H7 (cell line): ENCODE measurements at places on chromosomes 12 and 14.

DNA sequence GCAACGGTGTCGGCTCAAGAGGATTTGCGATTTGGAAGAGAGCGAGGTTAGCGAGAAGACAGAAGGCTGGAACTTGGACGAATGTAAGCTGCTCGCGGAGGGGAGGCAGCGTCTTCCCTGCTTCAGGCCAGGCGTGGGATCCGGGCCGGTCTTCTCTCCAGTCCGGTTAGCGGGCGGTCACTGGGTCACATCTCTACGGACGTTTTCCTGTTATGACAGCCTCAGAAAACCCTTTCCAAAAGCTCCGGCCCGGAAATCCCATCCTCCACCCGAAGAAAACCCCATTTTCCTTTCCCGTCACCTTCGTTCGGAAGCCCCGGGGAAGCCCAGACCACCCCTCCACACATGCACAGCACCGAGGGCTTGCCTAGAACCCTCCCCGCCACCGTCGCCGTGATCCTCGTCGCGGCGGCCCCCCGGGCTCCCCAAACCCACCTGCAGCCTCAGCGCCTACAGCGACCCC lies 268 bp downstream of the NDUFB1 start:
- no peak for DNase-seq

DNA sequence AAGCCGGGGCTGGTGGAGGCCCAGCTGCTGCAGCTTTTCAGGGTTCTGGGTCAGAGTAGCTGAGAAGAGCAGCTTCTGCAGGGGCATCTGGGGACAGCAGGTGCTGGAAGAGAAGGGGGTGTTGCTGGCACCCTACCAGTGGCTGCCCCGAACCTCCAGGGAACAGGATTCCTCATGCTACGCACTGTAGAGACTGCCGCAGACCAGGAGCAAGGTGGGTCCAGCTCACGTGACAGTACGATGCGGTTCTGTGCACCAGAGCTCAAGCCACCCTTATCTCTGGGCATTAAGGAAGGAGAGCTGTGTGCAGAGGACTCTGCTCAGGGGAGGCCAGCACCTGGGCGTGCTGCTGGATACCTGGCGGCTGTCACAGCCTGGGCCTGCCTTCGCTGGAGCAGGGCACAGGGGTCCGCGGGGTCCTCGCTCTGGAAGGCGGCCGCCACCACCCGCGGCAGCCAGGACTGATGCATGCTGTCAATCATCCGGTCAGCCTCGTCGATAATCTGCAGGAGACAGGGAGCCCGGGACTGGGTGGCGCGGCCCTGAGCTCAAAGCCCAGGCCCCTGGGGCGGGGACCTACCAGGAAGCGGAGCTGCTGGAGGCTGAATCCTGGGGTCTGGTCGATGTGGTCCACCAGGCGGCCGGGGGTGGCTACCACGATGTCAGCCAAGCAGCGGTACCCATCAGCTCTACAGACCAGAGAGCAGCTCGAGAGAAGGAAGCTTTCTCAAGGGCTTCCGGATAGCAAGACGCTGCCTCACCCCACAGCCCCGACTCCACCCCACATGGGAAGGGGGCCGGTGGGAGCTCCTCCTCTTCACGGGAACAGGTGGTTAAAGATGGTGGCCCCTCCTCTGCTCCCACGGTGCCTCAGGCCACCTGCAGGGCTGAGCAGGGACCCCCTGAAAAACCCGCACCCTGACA lies 2.9 kb downstream of the DDX51 start:
- no peak for DNase-seq

- no peak for DNase-seq
Observed at GRCh38 chr12:109277899-109278762, 31.0 kb downstream of the FOXN4 start.

DNA sequence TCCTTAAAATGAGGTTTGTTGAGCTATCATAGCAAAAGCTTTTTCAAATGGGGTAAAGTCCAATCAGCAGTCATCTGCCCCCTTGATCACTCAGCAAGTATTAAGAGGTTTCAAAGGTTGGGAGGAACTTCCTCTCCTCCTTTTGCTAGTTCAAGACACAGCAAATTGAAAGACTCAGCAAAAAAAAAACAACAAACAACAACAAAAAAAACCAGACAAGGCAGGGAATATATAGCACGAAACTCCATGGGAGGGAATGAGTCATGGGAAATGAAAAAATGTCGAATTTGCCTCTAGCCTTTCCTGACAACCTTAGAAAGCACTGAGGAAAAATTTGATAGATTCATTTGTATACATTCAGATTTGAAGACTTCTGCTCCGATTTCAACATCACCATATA lies 1.6 kb upstream of the SLC7A8 start:
- DNase-seq, result no peak

- no peak for DNase-seq
Observed at GRCh38 chr14:21699551-21699950, 25.9 kb upstream of the OR4E1 start.

DNA sequence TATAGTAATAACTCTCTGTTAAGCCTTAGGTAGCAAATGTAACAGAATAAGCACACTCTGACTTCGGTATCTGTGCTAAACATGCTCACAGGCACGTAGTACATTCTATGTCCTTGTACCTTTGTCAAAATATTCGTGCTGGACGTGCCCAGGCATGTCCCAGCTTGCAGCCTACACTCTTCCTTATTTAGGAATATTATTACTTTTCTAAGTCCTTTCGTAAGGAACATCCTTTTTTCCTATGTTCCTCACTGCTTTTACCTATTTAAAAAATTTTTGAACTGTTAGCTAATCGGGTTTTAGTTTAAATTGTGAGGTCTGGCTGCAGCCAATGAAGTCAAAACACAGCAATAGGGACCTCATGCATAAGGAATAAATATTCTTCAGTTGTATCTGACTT lies 24.1 kb upstream of the UBC start:
- no peak for DNase-seq

DNA sequence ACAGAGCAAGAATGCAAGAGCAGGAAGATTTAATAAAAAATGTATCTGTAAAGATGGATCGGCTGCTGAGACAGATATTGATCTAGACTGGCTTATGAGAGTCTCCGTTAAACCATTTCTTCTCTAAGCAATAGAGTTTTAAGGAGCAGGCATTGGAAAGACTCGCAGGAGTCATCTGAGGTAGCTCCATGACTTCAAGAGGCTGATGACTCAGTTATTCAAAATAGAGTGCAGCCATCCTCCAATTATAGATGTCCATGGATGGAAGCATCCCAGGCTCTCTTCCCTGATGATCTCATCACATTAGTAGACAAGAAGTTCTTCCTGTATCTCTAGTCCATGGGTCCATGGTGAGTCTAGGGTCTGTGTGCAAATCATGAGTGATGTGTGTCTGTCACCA lies 638.3 kb upstream of the TMEM132C start:
- DNase-seq, result no peak

DNA sequence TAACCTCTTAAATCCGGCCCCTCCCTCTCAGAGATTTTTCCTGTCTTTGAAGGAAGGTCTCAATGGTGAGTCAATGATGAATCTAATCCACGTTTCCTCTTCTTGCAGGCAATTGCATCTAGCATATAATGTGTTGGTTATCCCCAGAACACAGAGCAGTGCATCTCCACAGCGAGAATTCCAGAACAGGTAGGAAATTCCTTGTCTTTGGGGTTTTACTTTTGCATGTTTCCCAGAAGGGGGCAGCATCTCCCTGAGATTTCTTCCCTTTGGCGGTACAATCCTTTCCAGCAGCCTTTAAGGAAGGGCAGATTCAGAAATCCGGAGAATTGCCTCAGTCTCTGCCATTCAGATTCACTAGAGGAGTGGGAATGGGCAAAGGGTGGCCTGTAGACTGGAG lies 128.0 kb downstream of the KCNA5 start:
- peak; percentile 77 for DNase-seq
